ENCODE measurements at places on chromosomes 2 and 18.

DNA sequence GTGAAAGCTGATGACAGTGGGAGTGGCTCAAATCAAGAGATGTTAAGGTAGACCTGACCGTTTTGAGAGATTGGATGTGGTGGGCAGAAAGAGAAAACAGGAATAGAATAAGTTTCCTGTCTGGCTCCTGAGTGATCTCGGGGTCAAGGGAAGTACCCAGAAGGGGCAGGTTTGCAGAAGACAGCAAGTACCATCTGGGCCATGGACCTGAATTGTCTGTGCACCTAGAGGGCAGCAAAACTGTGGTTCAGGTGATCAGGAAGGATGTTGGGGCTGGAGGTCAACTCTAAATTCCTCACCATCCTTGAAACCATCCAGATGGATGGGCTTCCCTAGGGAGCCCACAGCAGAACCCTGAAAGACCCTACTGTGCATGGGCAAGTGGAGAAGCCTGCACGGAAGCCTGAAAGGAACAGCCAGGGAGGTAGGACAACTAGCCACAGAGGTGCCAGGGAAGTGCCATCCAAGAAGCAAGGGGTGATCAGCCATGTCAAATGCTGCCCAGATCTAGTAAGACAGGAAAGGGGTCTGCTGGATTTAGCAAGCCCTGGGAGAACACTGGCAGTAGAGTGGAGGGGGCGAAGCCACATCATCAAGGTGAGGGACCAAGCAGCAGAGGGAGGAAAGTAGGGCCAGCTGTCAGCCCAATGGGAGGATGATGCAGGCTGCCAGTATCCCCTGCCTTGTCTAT, 8.0 kb downstream of the TEX261 start:
- DNase-seq = no peak

DNA sequence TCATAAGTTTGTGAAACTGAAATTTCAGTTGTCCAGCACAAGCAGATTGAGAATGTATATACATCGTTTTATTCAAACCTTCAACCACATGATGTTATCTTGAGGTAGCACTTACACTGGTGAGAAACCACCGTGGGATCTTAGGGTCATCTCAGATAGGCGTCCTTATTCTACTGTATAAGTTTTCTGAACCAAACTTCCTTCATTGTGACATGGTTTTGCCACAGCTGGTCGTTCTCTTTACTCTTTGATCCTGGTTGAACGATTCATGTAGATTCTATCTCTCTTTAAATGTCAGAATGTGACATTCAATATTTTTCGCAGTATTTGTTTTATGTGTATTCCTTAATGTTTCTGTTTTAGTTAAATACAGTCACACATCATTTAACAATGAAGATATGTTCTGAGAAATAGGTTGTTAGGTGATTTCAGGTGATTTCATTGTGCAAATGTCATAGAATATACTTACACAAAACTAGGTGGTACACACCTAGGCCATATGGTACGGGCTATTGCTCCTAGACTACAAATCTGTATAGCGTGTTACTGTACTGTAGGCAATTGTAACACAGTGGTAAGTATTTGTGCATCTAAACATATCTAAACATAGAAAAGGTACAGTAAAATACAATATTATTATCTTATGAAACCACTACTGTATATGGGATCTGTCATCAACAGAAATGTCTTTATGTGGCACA, 17.9 kb upstream of the ARHGAP25 start:
- DNase-seq = no peak

DNA sequence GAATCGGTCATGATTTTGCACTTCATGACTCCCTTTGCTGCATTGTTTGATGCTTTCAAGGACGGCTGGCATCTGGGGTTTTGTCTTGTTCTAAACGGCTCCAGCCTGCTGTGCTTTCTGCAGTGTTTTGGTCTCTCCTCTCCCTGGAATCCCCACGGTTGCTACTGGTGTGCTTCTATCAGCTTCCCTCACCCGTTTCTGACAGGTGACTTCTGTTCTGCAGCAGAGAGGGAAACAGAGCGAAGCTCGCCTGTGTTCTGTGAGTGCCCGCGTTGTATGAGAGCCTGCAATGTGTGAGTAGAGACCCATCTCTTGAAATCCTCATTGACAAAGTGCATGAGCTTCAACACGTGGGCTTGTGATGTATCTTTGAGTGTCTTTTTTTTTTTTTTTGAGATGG, 102.8 kb downstream of the DCDC2C start:
- no peak for DNase-seq

DNA sequence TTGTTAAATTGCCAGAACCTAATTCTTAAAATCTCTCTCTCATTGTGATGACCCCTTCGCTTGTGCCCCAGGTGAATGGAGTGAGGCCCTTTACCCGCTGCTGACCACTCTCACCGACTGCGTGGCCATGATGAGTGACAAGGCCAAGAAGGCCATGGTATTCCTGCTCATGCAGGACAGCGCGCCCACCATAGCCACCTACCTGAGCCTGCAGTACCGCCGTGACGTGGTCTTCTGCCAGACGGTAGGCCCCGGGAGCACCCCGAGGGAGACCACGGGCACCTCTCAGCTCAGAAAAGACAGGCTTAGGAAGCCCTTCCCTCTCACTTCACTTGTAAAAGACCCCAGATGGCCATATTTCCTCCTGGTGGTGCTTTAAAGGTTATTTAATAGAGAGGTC, 44.9 kb downstream of the COA5 start:
- DNase-seq = no peak

- no peak for DNase-seq
Measured at GRCh38 chr18:12062974-12063373, 30.7 kb upstream of the ANKRD62 start.

- DNase-seq = no peak
Measured at GRCh38 chr2:110867078-110867477, 134.7 kb downstream of the ACOXL start.

DNA sequence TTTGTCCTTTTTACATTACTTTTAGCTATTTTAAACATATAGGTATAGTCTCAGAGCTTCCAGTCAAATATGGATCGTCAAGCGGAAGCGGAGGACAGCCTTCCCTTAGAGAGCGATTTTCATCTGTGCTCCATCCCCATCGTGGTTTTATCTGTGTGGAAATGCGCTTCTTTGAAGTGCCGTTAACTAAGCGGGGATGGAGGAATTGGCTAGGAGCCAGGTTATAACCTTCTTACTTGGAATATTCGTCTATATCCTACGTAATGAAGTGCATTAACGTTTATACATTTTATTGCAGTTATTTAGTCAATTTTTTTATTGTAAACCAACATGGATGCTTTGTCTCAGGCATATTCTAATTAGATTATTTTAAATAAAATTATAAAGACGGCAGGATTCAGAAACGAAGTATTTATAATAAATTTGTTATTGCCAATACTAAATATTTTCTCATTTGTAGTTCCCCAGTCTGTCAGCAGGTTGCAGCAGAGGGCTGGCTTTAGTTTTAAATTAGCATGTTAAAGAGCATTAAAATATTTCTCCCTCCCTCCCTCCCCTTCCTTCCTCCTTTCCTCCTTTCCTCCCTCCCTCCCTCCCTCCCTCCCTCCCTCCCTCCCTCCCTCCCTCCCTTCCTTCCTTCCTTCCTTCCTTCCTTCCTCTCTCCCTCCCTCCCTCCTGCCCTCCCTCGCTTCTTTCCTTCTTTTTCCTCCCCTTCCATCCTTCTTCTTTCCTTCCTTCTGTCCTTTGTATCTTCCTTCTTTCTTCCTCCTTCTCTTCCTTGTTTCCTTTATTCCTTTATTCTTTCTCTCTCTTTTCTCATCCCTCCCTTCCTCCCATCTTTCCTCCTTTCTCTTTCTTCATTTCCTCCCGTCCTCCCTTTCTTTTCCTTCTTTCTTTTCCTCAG, 80.6 kb upstream of the DOCK10 start:
- no peak for DNase-seq

- no peak for DNase-seq
Measured at GRCh38 chr2:29317801-29318485, 202.7 kb downstream of the CLIP4 start.

GRCh38 chr2:240298803-240299709, 136.4 kb upstream of the GPC1 start:
- no peak for DNase-seq

- no peak for DNase-seq
Measured at GRCh38 chr2:73202156-73203054, at the start of gene NOTO. Gene NOTO (plus strand): TSS chr2:73202574. CDS start chr2:73202667, 93 bp downstream.

DNA sequence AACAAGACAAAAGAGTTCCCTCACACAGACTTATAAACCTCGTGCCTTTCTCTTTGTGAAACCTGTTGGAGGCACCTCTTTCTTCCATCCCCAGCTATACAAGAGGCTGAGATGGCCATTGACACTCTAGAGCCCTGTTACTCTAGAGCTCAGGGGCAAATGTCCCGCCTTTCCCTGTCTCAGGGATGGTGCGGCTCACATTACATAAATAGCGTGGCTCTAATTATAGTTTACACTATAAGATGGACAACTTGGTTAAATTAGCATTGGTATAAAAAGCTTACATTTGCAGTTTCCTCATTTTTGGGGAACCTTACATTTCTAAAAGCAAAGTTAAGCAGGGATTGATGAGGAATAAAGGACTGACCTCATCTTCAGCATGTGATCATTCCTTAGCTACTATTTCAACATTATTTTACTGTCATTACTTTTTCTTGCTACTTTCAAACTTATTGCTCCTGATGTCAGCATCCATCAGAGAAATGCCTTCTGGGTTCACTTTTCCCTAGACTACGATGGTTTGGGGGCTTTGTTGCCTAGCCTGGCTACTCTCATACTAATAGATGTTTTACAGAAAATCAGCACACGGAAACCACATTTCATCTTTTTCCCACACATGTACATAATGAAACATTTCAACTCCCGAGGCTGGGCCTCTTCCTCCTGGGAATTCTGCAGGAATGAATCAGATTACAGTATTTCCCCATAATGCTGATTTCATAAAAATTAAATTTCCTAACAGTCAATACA, 40.4 kb downstream of the FTCDNL1 start:
- DNase-seq = no peak

- no peak for DNase-seq
Measured at GRCh38 chr2:74603282-74604000, 44.7 kb downstream of the M1AP start.

- DNase-seq = peak; percentile 27
Measured at GRCh38 chr18:42614619-42615293, 500.7 kb downstream of the RIT2 start.

GRCh38 chr18:27413495-27414401, 228.6 kb upstream of the CHST9 start:
- DNase-seq = no peak

- no peak for DNase-seq
Measured at GRCh38 chr18:75125382-75126331, 83.3 kb downstream of the PTGR3 start.

GRCh38 chr2:224518806-224519580, 66.2 kb downstream of the CUL3 start:
- DNase-seq = no peak

- DNase-seq = no peak
Measured at GRCh38 chr18:49059028-49059834, 108.5 kb upstream of the SMAD7 start.

DNA sequence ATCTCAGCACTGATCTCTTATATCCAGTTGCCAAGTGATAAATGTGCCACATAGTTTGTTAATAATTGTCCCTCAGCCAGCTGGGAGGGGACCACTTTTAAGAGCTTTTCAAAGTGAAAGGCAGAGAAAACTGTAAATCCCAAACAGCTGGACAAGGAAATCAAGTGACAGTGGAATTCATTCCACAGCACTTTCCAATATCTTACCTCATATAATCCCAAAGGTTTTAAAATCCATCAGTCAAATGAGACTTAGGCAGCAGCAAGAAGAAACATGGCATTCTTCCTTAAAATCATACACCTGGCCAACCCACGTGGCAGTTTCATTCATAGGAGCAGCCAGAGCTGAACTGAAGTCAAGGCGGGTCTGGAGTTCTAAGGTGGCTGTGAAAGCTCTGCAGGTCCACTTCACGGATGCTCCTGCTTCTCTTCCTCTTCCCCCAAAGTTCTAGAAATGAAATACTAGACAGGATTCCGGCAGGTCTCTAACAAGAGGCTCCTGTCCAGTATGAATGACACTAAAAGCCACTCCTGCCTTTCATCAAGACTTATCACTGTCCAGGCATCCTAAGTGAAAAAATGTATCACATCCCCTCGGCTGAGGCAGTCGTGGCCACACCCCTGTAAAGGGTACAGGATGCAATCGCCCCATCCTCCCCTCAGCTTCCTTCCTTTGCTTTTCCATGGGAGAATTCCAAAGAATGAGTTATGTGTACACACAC, 190.4 kb upstream of the STK17B start:
- DNase-seq = no peak

DNA sequence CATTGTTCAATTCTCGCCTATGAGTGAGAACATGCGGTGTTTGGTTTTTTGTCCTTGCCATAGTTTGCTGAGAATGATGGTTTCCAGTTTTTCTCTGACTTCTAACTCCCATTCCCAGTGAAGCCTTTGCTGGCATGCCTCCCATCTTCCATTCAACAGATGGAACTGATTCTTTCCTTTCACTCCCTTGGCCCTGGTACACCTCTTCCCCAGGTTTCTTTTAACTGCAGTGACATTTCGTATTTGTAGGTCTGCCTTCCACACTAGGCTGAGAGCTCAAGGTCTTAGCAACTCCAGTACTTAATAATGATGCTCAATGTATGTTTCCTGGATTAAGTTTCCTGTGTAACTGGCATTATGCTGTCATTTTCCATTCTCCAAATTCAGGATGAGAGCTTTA, 48.5 kb downstream of the GAREM1 start:
- DNase-seq = peak; percentile 71

DNA sequence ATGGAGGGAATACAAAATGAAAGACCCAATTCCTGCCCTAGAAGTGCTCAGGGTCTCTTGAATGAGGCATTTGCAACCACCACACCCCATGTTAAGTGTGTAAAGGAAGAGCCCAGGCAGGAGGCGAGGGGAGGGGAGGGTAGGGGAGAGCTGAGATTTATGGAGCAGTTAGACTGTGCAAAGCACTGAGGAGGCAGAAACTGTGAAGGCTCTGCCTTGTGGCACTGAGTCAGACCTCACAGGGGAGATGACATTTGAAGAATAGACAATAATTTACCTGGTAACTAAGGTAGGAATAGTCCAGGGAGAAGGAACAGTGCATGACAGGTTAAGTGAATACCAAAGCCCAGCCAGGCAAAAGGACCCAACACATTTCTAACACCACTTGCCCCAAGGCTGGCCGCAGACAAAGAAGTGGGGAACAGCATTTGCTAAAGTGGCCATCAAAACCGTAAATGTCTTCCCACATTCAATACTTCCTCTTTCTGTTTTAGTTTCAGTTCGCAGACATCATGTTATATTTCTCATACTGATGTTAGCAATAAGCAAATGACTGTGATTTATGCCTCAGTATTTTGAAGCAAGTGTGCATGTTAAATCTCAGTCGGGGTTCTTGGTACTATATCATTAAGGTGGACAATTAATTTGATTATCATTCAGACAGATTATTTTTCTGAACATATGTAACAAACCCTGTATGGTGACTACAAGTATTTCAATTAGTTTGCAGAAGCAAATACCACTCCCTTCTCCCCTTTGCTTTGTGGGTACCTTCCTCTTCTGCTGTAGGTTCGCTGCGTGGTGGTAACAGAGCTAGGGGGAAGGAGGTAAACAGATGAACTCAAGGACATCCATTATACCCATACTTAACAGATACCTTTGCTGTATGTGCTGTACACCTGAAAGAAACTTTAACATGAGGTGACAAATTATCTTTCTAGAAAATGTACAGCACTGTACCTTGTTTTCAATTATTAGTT, 27.5 kb downstream of the CDH20 start:
- no peak for DNase-seq

All from caudate nucleus (tissue), 63 donors.